ENCODE measurements at places on chromosomes 11 and 22.
A peak's percentile ranks its signal among the peaks of the same experiment; 100 is the strongest.

GRCh38 chr11:61580271-61580888 is 496 bp downstream of the SYT7 start:
- DNase-seq, result no peak

DNA sequence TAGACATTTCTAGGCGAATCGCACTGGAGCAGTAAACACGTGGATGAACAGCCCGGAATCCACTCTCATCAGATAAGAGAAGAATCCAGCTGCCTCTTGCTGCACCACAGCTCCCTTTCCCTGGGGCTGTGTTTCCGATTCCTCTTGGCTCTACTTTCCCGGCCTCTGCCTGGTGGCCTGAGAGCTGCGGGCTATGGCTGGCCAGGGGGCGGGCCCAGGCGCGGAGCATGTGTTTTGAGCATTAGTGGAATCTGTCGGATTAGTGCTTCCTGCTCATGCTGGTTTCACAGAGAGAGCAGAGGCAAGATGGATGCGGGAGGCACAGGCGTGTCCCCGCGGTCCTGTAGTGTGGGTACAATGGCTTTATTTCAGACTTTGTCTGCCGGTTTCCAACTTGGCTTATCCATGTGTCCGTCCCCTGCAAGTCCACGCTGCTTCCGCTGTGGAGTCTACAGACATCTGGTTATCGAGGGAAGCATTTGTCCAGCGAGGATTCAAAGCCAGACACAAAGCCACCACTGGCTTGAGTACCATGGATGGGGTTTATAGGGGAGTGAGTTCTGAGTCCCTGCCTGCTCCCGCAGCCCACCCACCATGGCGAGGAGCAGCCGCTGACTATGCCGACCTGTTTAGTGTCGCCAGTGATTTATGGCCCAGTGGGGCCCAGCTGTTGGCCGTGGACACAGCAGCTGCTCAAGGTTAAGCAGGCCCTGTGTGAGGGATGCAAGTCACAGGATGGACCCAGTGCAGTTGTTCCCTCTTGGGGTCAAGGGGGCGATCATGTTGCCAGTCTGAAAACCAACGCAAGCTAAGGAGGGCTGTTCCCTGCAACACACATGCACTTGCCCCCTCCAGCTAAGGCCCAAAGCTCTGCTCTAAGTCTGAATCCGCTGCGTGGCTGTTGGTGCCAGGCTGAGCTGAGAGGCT is 43.3 kb upstream of the EP300 start:
- DNase-seq, result no peak

GRCh38 chr11:76854709-76855108 is 6.0 kb upstream of the ACER3 start:
- no peak for DNase-seq

GRCh38 chr11:61349189-61349751 is 12.4 kb downstream of the CYB561A3 start:
- no peak for DNase-seq

DNA sequence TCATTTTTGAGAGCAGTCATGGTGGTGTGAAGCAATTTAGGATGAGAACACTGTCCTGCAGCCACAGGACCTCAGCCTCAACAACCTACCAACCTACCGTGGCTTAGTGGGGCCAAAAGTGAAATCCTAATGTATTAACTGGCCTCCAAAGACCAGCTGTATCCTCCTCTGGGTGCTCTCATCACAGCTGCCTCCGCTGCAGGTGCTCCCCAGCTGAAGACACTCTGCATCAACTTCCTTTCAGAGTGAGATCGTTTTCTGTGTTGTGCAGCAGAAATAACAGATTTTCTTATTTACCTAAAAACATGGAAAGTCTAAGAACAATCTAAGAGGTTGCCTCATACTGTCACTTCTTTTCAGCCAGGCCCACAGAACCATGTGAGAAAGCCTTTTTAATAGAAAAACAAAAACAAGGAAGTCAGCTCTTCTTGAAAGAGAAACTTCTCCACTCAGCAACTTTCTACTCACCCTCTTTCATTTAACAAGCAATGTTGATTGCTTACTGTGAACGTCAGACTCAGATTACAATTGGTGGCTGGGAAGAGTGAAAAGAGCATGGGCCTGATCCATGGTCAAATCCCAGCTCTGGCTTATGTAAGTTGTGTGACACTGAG is 136.1 kb downstream of the TENM4 start:
- DNase-seq, result no peak

GRCh38 chr22:44595841-44596341 is 97.9 kb upstream of the RTL6 start:
- DNase-seq, result no peak

- DNase-seq, result no peak
Observed at GRCh38 chr11:34339149-34340064, 18.4 kb downstream of the ABTB2 start.

DNA sequence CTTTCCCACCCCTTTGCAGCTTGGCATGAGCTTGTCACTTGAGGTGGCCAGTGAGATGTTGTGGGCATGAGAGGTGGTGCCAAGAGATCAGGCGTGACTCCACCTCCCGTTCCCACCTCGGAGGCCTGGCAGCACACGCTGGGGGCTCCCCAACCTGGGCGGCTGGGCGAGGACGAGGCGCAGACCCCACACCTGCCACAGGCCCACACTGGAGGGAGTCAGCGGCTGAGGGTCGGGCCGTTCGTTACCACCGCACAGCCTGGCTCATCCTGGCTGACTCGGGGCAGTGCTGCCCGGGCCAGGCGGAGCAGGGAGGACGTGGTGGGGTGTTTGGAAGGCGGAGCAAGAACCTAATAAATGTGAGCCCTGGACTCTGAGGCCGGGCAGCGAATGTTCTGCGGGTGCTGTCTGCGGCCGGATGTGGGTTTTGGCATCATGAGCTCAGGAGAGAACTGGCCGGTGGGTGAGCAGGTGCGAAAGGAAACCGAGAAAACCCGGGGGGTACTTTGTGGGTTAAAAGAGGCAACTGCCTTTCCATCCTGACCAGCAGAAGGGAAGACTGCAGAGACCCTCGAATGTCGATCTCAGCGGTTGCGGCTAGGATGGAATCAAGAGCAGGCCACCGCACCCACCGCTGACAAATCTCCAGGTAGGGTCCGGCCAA is 10.2 kb upstream of the IFITM3 start:
- DNase-seq, result peak; percentile 46

DNA sequence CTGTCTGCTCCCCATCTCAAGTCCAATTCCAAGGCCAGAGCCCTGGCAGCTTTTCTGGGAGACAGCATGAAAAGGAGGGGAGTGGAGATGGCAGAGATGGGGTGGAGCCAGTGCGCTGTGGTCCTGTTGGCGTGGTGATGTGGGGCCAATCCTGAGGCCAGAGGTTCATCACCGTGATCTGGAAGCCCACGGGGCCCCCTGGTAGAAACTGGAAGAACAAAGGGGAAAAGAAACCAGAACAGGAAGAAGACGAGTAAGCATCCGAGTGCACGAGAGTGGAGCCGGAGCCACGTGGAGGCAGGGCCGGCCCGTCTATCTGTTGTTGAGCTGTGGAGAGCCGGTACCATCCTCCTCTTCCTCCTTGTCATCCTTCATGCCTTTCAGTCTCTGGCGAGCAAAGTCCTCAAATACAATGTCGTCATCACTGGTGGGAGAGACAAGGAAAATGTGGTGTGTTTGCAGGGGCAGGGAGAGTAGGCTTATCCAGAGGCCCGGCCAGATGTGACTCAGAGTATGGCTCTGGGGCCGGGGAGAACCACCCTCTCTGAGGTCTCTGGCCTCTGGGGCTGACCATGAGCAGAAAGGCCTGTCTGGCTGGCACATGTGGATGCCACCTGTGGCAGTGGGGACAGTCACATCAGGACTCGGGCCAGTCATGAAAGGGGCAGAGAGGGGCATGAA is 25.4 kb downstream of the TPBGL start:
- no peak for DNase-seq

GRCh38 chr22:20578192-20578591 is 70.8 kb downstream of the MED15 start:
- DNase-seq, result no peak

DNA sequence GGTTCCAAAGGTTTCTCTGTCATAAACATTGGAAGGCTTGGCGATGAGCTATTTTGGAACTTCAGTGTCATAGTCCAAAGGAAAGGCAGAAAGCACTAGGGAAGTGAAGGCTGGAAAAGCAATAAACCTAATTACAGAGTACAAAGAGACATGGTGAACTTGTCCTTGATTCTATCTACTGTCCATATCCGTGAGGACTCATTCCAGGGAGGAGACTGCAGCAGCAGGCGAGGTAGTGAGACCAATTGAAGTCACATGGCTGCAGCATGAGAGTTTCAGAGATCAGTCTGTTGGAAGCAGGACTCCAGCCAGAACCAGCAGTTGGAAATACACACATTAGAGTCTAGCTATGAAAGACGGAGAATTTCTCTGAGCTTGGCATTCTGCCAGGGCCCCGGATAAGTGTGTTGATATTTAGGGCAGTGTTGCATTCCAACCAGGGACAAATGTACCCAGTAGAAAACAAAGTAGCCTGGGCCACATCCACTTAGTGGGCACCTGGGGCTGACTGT is 54.1 kb upstream of the ARHGAP42 start:
- DNase-seq, result no peak

DNA sequence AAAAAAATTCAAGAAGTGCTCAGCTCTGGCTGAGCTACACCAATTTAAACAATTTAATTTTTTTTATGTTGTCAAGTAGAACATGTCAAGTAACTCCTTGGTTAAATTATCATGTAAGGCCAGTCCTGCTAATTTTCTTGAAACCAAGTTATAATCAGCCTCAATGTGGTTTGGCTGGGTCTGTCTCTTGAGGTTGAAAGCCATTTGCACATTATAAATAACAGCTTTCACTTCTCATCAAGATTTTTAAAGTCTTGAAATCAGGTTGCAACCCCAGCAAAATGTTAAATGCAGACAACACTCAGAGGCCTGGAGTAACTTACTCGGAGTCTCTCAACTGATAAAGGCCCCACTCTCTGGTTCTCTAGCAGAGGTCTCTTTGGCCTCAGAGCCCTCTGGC is 324.4 kb downstream of the BRD1 start:
- DNase-seq, result no peak

DNA sequence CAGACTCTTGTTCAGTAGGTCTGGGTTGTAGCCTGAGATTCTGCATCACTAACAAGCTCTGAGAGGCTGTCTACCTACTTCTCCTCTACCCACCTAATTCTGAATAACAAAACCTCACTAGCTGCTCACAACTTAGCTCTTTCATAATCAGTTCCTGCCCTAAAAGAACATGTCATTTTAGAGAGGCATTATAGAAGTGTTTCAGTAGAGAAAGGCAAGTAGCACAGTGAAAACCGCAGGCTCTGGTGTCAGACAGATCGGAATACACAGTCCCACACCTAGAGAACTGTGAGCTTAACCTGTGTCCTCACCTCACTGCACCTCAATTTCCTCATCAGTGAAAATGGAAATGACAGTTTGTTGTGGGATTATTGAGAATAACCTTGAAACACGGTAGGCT is 1337.6 kb upstream of the TENM4 start:
- no peak for DNase-seq

DNA sequence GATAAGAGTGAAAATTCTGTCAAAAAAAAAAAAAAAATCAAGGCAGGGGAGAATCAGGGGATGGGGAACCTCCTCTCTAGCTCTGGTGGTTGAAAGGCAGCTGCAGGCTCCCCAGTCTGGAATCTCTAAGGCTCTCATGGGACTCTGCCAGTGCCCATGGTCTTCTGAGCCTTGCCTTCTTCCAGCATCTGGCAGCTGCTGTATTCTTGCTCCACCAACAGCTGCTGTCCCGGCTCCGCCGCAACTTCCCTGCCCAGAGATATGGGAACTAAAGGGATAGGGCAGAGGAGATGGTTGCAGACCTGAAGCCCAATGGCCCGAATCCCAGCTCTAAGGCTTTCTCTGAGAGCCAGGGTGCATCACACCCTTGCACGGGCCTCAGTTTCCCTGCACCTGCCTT is 49.5 kb upstream of the PHF21B start:
- no peak for DNase-seq

GRCh38 chr11:115848080-115848479 is 343.9 kb upstream of the CADM1 start:
- no peak for DNase-seq

- peak; percentile 91 for DNase-seq
Observed at GRCh38 chr22:41301085-41302020, at the start of gene ZC3H7B. TSS of gene ZC3H7B (plus strand) at chr22:41301525. CDS start at chr22:41320661, 19,136 bp downstream.

DNA sequence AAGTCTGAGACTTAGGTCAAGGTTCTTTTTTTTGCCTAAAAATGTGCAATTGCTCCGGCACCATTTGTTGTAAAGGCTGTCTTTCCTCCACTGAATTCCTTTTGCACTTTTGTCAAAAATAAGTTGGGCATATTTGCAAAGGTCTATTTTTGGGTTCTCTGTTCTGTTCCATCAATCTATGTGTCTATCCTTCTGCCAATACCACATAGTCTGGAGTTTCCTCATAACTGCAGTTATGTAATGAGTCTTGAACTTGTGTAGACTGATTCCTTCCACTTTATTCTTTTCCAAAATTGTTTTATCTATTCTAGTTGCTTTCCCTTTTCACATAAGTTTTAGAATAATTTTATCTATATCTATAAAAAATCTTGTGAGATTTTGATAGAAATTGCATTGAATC is 6.7 kb downstream of the KCNJ5 start:
- no peak for DNase-seq

GRCh38 chr22:27866135-27867084 is 52.6 kb downstream of the PITPNB start:
- no peak for DNase-seq

DNA sequence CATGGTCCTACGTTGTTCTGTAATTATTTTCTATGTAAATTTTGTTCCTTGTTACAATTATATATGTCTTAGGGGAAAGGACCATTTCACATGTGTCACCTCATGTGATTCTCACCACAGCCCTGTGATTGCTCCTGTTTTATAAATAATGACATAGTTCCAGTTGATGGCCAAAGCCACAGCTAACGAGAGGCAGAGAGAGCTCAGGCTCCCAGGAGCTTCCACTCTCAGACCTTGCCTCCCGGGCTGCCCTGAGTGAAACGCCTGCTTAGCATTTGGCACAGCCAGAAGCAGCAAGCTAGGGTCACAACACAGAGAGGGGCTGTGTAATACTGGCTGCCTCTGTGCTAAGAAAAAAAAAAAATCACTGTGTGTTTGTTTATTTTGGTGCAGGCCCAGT is 5.9 kb downstream of the TMEM121B start:
- no peak for DNase-seq

- no peak for DNase-seq
Observed at GRCh38 chr22:30488121-30488520, 16.3 kb upstream of the SEC14L3 start.

- DNase-seq, result peak; percentile 24
Observed at GRCh38 chr22:43377896-43378704, 33.7 kb upstream of the MPPED1 start.

GRCh38 chr11:111361874-111362273 is 17.2 kb downstream of the POU2AF1 start:
- DNase-seq, result no peak

DNA sequence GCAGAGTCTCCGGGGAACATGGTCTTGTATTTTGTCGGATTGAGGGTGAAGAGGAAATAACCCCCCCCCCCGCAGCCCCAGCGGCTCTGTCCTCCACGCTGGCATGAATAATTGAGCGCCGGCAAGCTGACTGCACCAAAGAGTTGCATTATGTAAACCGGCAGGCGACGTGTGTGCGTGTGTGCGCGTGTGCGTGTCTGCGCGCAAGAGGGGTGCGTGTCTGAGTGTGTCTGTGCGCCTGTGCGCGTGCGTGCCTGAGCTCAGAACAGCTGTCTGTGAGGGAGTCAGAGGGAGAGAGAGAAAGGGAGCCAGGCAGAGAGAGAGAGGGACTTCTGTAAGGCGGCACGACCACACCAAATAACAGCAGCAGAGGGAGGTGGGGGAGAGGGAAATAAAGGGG is 94.4 kb downstream of the SCN3B start:
- DNase-seq, result no peak

- no peak for DNase-seq
Observed at GRCh38 chr11:82315093-82315492, 418.6 kb downstream of the FAM181B start.

GRCh38 chr11:15180212-15180792 is 65.6 kb downstream of the INSC start:
- no peak for DNase-seq

- DNase-seq, result peak; percentile 72
Observed at GRCh38 chr22:36331912-36332622, 55.7 kb downstream of the MYH9 start.

Measured in CD4-positive, alpha-beta T cell treated with Interferon alpha-2 for 1 hour (primary cell).